Skin of body (tissue), 3 donors: ENCODE measurements at places on chromosomes 5 and 9.

DNA sequence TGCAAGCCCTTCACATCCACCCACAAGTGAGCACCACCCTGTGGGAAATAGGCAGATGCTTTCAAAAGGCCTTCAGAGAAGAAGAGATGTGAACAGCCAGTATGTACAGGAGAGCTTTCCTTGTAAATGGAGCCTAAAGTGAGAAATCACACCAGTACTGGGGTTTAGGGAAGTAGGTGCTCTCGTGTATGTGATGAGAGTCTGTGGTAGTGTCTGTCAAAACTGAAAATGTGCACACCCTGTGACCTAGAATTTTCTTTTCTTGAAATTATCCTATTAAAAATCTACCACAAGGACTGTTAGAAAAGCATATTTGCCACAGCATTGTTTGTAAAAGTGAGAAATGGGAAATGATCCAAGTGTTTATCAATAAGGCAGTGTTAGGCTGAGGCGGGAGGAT, 16.6 kb downstream of the OTULINL start:
- no peak for DNase-seq

DNA sequence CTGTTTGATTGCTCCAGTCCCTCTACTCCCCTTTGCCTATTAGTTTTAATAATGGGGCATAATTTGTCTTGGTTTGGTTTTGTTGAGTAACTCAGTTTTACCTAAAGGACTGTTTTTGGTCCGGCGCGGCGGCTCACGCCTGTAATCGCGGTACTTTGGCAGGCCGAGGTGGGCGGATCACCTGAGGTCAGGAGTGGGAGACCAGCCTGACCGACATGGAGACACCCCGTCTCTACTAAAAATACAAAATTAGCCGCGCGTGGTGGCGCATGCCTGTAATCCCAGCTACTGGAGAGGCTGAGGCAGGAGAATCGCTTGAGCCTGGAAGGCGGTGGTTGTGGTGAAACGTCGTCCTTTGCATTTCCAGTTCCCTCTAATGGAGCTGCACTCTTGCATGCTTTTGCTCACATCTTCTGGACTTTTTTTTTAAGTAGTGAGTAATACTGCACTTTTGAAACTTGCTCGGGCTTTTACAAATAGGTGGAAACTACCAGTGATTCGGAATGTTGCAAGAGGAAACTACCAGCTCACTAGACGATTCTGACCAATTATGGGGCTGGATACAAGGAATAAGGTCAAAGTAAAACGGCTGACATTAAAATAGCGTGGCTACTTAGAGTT, 721 bp upstream of the MAML1 start:
- DNase-seq = peak; percentile 66

- DNase-seq = peak; percentile 57
Observed at GRCh38 chr5:115661101-115661500, 35.3 kb upstream of the TMED7 start.

DNA sequence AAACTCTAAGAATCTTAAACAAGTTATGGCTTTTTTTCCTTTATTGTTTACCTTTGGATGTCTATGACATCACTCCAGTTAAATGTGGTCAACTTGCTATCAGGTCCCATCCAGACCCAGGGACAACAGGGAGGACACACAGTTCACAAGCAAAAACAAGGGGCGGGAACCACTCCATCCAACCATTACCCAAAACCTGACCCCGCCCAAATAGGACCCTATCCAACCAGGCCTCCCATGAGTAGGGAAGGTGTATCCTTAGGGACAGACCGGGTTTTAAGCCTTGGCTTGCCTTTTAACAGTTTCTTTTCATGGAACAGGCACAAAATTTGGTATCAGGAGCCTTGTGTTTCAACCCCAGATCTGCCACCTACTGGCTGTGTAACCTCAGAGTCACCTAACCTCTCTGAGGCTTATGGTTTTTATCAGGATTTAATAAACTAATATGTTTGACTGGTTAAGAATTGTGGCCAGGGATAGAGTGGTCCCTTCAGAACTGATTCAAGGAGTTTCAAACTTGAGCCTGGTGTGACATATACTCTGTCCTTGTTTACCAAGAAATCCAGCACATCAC, 127.7 kb upstream of the RAD23B start:
- DNase-seq = no peak

GRCh38 chr9:121989010-121989409, 104.1 kb downstream of the TTLL11 start:
- DNase-seq = no peak

- DNase-seq = no peak
Observed at GRCh38 chr5:153237671-153238332, 252.7 kb upstream of the GRIA1 start.

GRCh38 chr5:176408590-176408989, 7.7 kb downstream of the CLTB start:
- no peak for DNase-seq

- no peak for DNase-seq
Observed at GRCh38 chr9:1125741-1126140, 75.6 kb downstream of the DMRT2 start.

DNA sequence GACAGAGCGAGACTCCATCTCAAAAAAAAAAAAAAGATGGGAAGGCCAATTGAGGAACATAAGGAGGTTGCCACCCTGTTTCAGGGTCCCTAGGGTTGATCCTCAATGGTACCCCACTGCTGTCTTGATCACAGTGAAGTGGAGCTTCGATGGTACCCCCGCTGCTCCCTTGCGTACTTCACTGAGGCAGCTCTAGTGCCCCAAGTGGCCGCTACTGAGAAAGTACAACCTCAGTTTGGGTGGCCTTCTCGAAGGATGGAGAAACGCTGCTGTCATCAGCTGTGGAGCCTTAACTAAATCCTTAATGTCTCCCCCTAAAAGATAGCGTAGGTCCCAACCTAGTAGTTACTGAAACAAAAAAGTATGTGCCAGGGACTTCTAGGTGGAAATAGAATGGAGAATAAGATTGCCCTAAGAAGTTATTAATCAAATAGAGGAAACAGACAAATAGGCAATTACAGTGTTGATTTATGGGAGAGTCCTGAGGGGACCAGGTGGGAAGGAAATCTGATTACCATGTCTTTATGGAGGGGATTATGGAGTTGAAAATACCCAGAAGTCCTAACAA, 6.3 kb downstream of the TESK1 start:
- peak; percentile 8 for DNase-seq

GRCh38 chr9:133995012-133995896, 3.1 kb upstream of the VAV2 start:
- DNase-seq = no peak

GRCh38 chr5:38994324-38994927, 79.8 kb downstream of the RICTOR start:
- DNase-seq = no peak

DNA sequence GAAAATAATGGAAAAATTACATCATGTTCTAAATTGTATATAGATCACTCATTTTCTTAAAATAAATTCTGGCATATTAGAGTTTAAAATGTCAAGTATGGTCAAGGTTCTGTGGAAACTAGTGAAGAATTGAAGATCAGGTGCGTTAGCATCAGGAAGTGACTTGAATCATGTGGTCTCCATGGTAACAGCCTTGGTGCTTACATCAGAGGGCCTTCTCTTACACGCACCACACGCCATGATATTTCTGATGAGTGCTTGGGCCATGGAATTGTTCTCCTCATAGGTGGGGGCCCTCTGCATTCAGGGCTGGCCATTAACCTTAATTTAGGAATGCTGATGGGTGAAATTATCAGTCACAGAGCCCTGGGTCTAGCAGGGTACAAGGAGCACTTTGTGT, 288.1 kb upstream of the EFNA5 start:
- DNase-seq = no peak

GRCh38 chr5:86756839-86757238, 139.1 kb downstream of the COX7C start:
- DNase-seq = no peak

- peak; percentile 69 for DNase-seq
Observed at GRCh38 chr5:96336351-96336985, 96.6 kb downstream of the PCSK1 start.

- DNase-seq = no peak
Observed at GRCh38 chr5:57676222-57677098, 193.8 kb upstream of the ACTBL2 start.

- no peak for DNase-seq
Observed at GRCh38 chr5:170626507-170627150, 122.8 kb downstream of the KCNIP1 start.

DNA sequence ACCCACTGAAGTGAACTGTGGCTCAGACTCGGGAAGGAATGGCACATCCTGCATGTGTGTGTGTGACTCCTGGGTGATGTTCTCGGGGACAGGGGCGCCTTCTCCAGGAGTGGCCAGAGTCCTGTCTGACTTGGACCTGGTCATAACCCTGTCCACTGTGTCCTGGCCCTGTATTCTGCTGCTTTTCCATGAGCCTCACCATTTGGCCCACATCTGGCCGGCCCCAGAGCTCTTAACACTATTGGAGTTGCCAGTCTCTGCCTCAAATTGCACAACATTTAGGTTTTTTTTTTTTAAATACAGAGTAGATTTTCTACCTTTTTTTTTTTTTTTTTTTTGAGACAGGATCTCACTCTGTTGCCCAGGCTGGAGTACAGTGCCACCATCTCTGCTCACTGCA, 278.3 kb upstream of the TUT7 start:
- DNase-seq = no peak

DNA sequence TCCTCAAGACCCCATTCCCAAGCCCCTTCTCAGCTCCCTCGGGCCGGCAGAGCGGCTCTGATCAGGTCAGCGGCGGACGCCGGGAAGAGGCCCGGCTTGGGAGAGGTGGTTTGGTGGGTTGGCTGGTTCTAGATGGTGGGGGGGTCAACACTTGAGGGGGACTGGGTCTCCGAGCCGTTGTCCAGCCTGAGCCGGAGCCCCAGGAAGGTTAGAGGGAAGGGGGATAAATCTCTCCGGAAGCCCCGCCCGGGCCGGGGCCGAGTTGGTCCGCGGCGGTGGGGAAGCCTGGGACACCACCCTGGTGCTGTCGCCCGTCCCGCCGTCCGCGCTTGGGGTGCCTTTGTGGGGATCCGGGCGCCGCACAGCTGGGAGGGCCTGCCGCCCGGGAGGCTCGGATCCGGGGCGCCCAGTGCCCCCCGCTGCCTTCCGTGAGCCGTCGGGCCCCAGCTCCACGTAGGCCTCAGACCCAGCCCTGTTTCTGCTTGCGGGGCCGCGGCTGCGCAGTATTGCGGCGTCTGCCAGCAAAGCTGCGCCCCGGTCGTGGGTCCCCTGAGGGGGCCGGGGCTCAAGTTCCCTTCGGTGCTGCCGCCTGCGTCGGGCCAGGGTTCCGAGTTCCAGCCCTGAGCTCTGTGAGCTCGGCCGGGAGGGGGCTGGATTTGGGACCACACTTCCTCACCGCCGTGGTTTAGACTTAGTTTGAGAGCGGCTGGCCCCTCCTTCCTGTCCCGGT, 542 bp upstream of the TRIM52 start:
- DNase-seq = no peak

DNA sequence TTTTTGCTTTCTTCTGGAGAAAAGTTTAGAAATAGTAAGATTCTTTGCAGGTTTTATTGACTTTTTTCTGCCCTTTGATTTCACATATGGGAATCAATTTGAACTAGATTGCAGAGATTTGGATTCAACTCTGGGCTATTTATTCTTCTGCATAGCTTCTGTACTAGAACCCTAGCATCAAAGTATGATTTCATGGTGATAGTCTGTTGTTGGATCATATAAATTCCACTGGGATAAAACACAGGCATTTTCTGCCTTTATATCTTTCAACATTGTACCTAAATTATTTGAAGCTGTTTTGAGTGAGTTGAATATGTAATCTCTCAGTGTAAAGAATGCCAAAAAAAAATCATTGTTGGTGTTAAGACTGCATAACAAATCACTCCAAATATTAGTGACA, 458.4 kb upstream of the MPDZ start:
- DNase-seq = peak; percentile 23

DNA sequence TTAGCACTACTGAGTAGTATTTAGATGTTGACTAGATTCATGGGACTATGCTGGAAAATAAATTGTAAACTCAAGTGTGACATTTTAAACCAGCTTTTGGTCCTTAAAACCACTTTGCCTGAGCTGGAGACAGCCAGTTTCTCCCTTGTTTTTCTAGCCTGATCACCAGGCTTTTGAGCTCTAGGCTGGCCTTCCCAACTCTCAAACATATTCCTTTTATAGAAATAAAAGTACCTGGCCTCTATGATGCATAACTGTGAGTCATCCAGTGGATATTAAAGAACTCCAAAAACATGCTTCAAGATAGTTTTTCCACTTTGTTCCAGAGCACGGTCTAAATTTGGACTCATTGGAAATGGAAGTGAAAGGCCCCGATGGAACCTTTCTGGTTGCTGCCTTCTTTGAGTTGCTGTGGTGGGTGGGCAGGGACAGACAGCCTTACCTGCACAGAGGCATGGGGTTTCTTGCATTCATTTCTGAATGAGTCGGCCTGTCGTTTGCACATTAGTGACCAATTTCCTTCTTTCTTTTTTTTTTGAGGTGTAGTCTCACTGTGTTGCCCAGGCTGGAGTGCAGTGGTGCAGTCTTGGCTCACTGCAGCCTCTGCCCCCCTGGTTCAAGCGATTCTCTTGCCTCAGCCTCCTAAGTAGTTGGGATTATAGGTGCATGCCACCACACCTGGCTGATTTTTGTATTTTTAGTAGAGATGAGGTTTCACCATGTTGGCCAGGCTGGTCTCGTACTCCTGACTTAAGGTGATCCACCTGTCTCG, 43.1 kb downstream of the TRIO start:
- DNase-seq = no peak

DNA sequence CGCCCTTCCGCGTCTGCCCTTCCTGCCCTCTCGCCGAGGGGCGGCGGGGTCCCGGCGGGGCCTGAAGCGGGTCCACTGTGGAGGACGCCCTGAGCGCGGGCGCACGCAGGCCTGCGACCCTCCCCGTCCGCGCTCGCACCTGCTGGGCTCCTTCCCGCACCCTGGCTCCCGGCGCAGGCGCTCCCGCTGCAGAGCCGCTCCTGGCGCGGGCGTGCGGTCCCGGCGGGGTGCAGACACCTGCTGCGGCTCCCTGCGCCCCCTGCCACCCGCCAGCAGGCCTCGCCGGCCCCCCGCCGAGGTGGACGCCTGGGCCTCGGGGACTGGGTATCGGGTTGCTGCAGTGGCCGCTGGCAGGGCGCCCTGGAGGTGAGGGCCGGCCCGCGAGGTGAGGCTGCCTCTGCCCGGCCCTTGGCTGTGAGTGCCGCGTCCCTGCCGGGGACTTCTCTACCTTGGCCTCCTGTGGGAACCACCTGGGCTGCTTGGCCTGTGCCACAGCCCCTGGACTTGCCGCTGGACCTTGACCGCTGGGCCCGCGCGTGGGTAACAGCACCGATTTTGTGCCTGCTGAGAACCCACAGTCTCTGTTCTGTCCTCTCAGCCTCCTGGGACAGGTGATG, 627 bp downstream of the ARRDC1 start:
- no peak for DNase-seq

DNA sequence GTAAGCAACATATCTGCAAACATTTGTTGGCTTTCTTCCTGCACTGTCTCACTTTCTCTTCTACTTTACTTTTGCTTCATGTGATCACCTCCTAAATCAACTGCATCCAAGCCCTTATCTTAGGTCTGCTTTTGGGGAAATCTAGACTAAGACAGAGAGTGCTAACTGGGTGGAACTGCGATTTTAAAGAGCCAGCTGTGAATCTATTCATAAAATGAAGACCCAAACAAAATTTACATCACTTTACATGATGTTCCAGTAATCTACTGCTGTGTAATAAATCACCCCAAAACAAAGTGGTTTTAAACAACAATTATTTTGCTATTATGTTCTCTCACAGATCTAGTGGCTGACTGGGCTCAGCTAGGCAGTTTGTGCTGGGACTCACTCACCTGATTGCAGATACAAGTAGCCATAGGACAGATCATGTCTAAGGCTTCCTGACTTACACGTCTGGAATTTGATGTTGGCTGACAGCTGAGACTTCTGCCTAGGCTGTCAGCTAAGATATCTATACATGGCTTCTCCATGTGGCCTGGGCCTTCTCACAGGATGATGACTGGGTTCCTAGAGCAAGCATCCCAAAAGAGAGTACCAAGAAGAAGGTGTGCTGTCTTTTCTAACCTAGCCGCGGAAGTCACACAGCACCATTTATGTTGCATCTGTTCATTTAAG, 145.1 kb upstream of the TBCA start:
- DNase-seq = no peak
